ENCODE measurements at places on chromosomes 7 and 10.

DNA sequence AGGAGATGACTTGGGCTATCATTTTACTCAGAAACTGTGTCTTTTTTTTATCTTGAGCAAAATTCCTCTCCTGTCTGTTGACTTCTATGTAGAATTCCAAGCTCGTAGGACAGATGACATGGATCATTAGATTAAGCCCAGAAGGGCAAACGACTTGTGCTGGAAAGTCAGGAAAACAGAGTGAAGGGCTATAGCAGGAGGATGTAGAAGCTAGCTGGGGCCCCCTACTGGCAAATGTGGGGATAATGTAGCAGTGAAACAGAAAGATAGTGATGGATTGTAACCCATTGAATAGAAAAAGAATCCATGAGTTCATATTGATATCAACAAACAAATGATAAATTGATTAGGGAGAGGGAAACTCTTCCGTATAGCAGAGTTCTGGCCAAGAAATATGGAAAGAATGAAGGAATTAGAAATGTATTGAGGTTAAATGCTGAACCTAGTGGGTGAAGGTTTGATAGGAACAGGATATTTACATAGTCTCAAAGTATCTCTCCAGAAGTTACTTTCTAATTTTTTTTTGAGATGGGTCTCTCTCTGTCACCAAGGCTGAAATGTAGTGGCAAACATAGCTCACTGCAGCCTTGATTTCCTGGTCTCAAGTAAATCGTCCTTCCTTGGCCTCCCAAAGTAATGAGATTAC, 103.6 kb downstream of the LYZL1 start:
- peak; percentile 43 for DNase-seq

DNA sequence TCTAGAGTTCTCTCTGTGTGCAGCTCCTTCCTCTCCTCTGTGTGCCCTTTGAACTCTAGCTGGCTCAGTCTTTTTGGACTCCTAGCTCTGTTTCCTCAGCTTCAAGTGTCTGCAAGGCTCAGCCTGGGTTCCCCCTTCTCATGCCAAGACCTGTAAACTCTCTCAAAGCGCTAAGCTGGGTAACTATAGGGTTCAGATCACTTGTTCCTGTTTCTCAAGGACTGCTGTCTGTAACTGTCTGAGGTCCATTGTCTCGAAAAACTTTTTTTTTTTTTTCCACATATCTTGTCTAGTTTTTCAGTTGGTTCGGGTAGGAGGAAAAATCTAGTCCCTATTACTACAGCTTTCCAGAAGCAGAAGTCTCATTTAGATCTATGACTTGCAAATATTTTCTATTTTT, 46.6 kb upstream of the PPP1R17 start:
- DNase-seq, result no peak

DNA sequence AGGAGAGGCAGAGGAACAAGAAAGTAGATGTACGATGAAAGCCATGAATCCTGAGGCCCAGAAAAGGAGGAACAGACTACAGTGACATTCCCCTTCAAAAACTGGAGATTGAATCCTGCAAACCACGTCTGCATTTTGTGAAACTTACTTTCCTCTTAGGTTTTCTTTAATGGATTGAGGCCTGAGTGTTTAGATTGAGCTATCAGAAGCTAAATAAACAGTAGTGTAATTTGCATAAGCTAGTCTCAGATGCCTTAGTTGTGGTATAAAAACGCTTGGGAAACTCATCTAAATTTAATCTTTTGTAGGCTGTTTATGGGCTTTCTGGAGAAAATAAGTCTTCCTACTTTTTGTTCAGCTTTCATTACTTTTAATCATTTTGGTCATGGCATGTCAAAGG, 94.8 kb upstream of the HDAC9 start:
- DNase-seq, result no peak

- DNase-seq, result peak; percentile 51
Observed at GRCh38 chr10:99172128-99172738, 63.4 kb downstream of the HPSE2 start.

GRCh38 chr7:2687881-2688318, at the start of gene AMZ1:
Gene AMZ1, plus strand, starts transcription at chr7:2688202. Its CDS starts 12,250 bp downstream, at chr7:2700452.
- DNase-seq, result no peak

DNA sequence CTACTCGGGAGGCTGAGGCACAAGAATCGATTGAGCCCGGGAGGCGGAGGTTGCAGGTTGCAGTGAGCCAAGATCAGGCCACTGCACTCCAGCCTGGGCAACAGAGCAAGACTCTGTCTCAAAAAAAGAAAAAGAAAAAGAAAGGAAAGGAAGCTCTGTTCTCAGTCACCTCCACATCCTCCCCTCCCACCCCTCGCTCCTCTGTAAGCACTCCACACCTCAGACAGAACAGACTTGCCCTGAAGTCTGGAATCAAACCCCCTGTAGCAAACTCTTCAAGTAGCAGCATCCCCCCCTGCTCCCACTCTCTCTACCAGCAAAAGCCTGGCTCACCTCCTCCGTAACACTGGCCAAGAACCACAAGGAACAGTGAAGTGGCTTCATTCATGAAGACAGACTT, 66.7 kb downstream of the PARD3 start:
- no peak for DNase-seq

GRCh38 chr10:19944911-19945663, 128.9 kb downstream of the PLXDC2 start:
- DNase-seq, result no peak

- DNase-seq, result peak; percentile 84
Observed at GRCh38 chr10:119445311-119445934, 97.1 kb downstream of the RGS10 start.

DNA sequence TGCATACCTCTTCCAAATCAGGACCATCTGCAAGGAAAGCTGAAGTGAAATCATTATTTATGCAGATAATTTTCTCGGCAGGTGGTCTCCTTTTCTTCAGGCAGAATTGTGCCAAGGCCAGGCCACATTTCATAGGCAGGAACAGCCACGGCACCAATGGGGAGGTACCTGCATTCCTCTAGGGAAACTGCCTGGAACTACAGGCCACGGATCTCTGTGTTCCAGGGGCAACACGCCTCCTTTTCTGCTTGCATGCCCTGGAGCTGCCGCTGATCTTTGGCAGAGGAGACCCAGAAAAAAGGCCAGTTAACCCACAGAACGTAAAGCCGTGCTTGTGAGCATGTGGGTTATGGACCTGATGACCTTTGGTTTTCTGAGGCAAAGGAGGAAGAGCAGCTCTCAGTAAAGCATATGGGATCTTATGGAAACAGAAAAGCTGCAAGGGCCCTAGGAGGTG, 111.2 kb upstream of the KIAA1217 start:
- no peak for DNase-seq

- no peak for DNase-seq
Observed at GRCh38 chr7:92751902-92752901, 84.2 kb downstream of the CDK6 start.

DNA sequence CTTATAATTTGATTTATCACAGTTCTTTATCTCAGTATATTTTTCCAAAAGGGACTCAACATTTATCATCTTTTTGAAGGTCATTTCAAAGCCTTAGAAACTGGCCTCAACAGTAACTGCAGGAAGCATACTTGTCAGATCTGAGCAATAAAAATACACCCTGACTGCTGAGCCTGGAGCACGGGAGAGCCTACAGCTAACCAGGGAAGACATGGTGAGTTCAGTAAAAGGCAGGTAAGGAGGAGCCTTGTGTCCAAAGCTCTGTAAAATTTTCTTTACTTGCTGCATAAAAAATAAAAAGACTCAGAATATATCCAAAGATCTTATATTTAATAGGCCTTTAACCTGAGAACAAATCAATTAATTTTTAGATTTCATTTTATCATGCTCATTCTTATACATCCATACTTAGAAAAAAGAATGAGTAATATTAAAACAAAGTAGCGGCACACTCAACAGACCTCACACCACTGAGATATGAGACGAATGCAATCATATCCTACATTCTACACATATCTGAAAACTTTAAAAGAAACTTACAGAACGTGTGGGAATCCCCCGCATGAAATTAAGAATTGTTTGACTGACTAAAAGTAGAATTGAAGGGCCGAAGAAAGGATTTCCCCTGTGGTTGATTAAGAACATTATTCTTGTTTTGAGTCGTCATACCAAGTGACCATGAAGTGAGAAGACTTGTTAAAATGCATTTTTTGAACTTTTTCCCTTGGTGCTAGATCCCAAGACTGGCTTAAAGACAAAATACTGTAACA, 296.4 kb upstream of the MKLN1 start:
- DNase-seq, result no peak

- no peak for DNase-seq
Observed at GRCh38 chr10:114576132-114576487, 82.0 kb downstream of the ABLIM1 start.
